Amniotic stem cell (primary cell): ENCODE measurements at places on chromosomes 13 and 19.

GRCh38 chr13:39306639-39307589 lies 268.7 kb downstream of the NHLRC3 start:
- DNase-seq = no peak

- no peak for DNase-seq
Observed at GRCh38 chr13:93736081-93736480, 509.5 kb downstream of the GPC6 start.

- DNase-seq = no peak
Observed at GRCh38 chr13:45196622-45197021, 4.2 kb downstream of the KCTD4 start.

DNA sequence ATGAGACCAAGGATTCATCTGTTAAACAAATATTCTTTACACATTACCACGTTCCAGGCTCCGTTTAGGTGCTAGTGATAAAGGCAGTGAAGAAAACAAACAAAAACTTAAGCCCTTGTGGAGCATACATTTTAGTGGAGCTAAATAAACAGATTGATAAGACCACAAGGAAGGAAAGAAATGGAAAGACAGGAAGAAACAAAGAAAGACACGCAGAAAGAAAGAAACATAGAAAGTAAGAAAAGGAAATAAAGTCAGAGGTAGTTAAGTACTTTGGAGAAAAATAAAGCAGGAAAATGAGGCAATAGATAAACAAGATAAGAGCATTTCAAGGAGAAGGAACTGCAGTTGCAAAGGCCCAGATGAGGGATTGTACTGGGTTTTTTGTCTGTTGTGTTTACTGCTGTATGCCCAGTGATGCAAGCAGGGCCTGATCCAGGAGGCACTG lies 998 bp downstream of the NFKBIB start:
- DNase-seq = no peak

DNA sequence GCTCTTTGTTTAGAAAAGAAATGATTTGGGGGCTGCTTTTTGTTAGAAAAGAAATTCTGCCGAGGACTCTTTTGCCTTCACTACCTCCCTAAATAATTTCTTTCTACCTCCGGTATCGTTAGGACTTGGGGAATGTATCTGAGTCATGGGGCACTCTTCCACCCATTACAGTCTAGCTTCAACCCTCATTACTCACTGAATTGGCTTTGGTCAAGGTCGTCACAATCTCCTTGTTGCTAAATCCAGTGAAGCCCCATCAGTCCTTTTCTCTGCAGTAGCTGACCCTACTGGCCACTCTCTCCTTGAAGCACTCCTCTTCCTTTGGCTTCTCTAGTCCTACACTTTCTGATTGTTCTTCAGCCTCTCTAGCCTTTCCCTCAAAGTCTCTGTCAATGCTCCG lies 34.0 kb downstream of the WDR87 start:
- DNase-seq = no peak

GRCh38 chr13:42751693-42752092 lies 29.7 kb upstream of the FAM216B start:
- DNase-seq = no peak

DNA sequence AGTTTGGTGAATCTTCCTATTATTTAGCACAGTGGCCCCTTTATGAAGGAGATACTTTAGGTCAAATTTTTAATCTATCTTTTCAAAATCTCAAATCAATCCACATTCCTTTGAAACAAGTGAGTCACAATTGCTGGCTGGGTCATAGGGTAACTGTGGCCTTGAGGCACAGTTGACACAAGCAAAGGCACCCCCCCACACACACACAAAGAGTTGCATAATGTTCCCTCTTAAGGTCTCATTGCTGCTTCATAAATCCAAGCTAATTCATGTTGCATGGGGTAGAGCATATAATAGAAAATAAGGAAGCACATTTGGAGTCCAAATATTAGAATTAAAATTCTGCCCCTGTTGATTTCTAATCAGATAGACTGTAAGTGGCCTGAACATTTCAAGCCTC lies 171.5 kb downstream of the DLEU7 start:
- DNase-seq = no peak

DNA sequence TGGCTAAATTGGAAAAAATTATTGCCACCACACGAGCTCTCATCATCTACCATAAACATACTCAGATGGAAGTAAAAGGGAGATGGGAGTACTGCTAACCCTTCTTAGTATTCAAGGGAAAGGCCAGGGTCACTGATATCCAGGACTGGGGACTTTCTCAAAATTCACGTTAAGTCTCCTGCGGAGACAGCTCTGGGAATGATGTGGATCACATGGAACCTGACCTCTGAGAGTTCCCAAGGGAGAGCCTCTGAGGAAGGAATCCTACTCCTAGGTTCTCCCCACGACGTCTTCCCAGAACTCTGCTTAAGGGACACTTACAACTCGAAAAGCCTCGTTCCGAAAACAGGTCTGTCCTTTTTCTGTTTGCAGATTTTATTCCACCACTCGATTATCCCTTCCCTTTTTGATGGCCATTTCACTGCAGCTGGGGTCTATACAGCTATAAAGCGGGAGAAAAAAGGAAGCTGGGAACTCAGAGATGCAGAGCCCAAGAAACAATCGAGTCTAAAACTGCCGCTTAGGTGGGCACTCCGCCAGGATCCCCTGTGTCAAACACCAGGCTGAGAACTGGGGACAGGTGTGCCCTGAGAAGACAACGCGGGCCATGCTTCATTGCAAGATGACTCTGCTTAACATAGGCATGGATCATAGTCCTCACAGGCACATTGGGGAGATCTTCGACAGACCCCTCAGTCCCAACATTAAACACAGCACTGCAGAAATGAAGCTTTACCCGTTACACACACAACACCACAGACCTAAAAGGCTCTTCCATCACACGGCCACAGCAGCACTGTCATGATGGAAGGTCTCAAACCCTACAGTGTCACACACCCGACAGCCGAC lies 823 bp upstream of the ZNF567 start:
- no peak for DNase-seq

DNA sequence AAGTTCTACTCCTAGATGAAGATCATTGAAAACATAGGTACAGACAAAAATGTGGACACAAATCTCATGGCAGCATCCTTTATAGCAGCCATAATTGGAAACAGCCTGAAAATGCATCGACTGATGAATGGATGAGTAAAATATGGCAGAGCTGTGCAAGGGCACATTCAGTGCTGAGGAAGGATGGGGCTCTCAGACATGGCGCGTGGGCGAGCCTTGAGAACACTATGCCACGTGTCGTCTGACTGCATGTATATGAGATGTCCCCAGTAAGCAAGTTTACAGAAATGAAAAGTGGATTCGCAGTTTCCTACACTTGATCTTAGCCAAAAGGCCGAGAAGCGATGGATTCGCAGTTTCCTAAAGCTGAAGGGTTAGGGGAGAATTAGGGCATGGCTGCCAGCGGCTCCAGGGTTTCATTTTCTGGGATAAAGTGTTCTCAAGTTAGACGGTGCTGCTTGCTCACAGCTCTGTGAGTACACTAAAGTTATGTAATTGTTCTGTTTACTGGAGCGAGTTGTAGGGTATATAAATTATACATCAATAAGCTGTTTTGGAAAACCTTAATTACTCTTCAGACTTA lies 78.0 kb downstream of the RAB20 start:
- DNase-seq = no peak

DNA sequence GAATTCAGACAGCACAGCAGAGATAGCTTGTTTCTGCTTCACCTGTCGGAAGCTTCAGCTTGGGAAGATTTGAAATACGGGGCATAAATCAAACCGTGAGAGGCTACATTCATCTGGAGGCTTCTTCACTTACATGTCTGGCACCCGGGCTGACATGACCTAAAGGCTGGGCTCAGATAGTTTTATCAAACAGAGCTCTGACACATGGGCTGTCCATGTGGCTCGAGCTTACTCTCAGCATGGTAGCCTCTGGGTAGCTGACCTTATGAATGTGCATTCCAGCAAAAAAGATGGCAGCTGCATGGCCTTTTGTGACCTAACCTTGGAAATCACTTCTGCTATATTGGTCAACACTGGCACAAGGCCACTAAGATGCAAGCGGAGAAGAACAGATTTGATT lies 414.5 kb downstream of the NDFIP2 start:
- no peak for DNase-seq

GRCh38 chr13:20174656-20175405 lies 14.0 kb upstream of the GJA3 start:
- DNase-seq = peak; percentile 90

DNA sequence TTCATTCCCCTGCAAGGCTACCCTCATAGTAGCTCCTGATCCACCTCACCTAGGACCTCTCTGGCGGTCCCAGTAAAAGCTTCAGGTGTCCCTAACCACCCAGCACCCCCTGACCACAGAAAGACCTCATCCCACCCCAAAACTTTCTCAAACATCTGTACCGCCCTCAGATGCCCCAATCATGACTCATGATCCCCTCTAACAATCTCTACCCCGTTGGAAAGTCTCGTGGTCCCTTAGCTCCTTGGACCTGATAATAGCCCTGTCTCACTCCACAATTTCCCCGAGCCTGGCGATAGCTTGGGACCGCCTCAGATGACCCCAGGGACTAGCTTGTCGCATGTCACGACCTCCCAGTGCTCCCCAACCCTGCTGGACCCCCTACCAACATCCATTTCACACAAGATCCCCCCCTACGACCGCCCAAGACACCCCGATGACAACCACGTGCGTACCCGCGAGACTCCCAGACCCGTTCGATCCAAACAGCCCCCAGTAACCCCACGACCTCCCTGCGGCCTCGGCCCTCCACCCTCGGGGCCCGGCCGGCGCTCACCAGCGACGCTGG lies 450 bp downstream of the NDUFA11 start:
- no peak for DNase-seq

GRCh38 chr13:97913206-97913605 lies 40.3 kb upstream of the IPO5 start:
- no peak for DNase-seq

DNA sequence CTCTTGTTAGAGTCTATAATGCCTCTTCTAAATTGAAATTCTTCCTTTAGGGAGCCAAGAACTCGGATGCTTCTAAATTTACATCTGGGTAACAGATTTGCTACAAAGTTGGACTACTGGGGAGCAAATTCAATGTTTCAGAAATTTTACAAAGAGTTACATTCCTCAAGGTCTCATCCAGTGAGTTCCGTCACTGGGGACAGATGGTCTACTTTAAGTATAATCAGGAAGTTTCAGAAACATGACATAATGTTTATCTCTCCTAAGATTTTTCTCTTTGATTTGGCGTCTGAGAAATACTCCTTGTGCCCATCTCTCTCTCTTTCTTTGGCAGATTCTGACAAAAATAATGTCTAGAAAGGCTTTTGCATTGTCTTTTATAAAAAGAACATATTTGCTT lies 81.5 kb upstream of the MBNL2 start:
- no peak for DNase-seq

GRCh38 chr19:18683958-18684641 lies 620 bp downstream of the CRTC1 start:
- DNase-seq = no peak

- DNase-seq = no peak
Observed at GRCh38 chr13:113992276-113993005, 18.6 kb upstream of the C13orf46 start.

GRCh38 chr19:40315812-40316470 lies 30.8 kb upstream of the AKT2 start:
- no peak for DNase-seq
